ENCODE measurements at places on chromosomes 7 and 10.

- peak; percentile 71 for DNase-seq
These were observed 780.0 kb downstream of the SORCS1 start for GRCh38 chr10:106384496-106384895.

- DNase-seq: no peak
These were observed 32.0 kb downstream of the C10orf90 start for GRCh38 chr10:126638542-126638941.

DNA sequence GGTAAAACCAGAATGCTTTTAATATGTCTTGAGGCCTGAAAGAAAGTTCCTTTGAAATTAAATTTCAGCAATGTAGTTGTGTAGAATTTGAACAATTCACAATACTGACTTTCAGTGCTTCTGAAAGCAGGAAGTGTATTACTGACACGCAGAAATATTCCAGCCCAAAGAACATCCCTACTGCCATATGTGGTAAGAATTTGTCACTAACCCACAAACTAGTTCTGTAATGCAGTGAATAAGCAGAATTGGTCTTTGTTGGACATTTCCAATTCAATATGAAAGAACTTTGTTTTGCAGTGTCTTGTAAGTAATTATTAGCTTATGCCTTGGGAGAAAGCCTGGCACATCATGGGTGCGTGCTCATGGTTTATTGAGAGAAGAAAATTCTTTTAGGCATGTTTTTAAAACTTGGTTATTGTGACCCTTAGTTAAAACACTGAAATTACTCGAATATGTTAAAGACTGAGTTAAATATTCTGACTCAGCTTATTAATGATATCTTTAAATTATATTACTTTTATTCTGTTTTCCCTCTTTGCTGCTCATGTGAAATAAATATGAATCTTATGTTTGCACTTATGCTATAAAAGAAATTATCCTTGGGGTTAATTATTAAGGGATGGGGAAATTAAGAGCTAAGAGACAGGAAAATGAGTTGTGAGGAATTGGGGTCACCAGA lies 33.4 kb downstream of the PTPN12 start:
- peak; percentile 50 for DNase-seq

GRCh38 chr7:135602304-135602703 lies 44.6 kb downstream of the NUP205 start:
- DNase-seq: no peak

- DNase-seq: no peak
These were observed 15.0 kb upstream of the CXCL12 start for GRCh38 chr10:44399659-44400451.

DNA sequence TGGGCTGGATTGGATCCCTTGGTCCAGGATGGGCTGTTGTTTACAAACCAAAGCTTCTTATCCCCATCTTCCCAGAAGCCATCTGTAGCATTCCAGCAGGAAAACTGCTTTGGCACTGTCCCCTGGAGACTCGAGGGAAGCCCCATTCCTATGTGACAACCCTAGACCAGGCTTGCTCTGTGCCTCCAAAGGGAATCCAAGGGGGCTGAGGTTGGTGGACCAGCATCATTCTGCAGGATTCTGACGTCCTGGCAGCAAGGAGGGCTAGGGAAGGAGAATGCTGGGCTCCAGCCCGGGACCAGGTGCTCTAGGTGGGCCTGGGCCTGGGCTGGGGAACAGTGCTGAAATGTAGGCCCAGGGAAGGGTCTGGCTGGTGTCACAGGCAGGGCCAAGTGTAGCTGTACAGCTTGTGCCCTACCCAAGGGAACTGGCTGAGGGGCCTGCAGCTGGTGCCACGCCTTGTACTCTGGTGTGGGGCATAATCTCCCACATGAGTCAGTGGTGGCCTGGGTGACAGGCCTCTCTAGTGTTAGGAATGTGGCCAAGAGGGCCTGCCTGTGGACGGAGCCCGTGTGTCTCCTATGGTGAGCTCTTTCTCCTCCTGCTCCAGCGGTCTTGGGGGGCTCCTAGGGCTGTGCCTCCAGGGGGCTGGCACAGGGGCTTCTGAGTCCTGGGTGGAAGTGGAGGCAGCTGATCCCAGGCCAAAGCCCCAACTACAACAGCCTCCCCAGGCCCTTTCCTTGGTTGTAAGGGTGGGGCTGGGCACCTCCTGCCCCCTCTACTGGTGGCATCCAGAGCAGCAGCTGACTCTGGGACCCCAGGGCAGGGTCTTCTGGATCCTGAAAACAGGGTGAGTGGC lies 25.2 kb downstream of the TRIM8 start:
- DNase-seq: peak; percentile 71
